ENCODE measurements at places on chromosomes 2 and 18. TPM values are rescaled to one million over a fixed set of nuclear protein-coding genes. Genes with fewer than 3 reads are reported as not detected.

OXER1 gene
- 0.48 TPM for total RNA-seq

TMEM169 gene
- 0.94 TPM for total RNA-seq

MYOM1 gene
- 410 TPM for total RNA-seq

LYPD1 gene
- total RNA-seq = 0.22 TPM

OR6B2 gene
- not detected for total RNA-seq

GNLY gene
- not detected for total RNA-seq

ALPI gene
- not detected for total RNA-seq

INPP4A gene
- total RNA-seq = 18.2 TPM

CRYGC gene
- total RNA-seq = not detected

CPO gene
- total RNA-seq = not detected

MC4R gene
- not detected for total RNA-seq

DNA sequence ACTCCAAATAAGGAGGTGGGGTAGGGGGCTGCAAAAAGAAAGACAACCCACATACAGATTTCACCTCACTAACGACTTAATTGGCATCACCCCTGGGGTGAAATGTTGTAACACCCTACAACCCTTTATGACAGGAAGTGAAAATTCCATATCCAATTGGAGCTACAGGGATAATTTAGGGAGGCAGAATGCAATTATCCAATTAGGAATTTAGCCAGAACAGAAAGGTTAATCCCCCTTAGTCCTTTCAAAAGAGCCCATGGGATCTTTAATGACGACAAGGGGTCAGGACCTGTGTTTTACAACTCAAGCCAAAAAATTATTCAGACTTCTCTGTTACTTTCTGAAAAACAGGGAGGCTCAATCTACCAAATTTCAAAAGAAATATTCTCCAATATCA is 1027.1 kb downstream of the TMEM182 start:
- no peak for DNase-seq

- no peak for DNase-seq
These were observed 31.3 kb downstream of the NCK2 start for GRCh38 chr2:105775809-105776559.

DNA sequence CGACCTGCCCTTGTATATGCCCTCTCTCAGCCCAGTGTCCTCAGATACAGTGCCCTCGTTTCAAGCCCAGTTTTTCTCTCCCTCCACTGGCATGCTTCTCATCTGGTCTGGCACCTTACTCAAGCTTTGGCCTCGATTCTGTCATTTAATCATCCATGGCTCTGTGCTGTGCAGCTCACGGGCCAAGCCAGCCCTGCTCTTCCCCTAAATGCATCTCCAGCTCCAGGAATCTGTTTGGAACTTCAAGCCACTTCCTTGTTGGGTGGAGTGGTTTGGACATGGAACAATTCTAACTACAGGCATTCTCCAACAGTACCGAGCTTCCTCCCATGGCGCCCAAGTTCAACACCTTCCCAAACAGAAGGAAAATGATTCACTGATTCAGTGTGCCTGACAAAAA is 76.7 kb upstream of the ZNF397 start:
- no peak for DNase-seq

- DNase-seq = no peak
These were observed 738.5 kb downstream of the CNTNAP5 start for GRCh38 chr2:124763611-124764010.

DNA sequence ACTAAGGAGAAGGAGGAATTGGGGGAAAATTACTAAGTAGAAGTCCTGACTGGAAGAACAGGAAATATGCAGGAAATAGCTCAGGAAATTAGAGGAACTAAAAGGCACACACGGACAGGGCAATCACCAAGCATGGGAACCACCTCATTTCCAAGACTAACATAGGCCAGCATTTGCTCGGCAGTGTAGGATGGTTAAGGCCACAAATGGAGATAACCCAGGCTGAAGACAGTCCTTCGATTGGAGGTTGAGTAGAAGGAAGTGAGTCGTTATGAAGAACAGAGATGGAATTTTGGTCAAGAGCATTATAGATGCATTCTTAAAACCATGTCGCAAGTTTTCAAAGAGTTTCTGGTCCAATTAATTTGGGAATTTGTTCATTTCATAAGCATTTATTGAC is 401.4 kb downstream of the ALK start:
- no peak for DNase-seq

- no peak for DNase-seq
These were observed 39.6 kb upstream of the NEMP2 start for GRCh38 chr2:190574169-190574568.

GRCh38 chr2:59150217-59150849 is 909.2 kb upstream of the FANCL start:
- no peak for DNase-seq

- no peak for DNase-seq
These were observed 112.9 kb upstream of the GYPC start for GRCh38 chr2:126543081-126543480.

GRCh38 chr2:156322051-156322685 is 10.4 kb downstream of the NR4A2 start:
- no peak for DNase-seq

DNA sequence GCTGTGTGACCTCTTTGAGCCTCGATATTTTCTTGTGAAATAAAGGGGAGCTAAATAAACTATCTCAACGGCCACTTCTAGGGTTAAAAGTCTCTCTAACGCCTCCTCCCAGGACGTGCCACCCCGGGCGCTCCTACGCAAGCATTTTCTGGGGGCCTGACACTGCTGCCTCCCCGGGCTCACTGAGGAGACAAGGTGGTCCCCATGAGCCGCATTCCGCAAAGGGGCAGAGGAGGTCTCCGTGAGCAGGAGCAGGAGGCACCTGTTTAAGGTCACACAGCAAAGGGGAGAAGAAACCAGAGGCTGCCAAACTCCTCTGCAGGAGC is 913 bp upstream of the WNT10A start:
- no peak for DNase-seq

DNA sequence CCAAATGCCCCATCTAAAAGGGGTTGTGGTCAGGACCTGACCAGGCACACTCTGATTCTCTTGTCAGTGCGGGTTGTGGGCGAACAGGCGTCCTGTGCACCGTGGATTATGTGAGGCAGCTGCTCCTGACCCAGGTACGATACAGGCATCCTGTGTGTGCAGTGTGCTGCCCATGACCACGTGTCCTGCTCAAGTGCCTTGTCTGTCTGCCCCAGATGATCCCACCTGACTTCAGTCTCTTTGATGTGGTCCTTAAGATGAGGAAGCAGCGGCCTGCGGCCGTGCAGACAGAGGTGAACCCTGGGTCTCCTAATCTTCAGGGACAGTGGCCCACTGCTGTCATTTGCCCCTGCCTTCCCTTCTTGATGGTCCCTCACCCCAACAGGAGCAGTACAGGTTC is 14.6 kb downstream of the PTPN18 start:
- DNase-seq = no peak

- DNase-seq = no peak
These were observed 333.9 kb upstream of the CYRIA start for GRCh38 chr2:16999347-17000183.

Data from right atrium auricular region (tissue), 2 donors.